ENCODE measurements at places on chromosomes 13 and 19.

DNA sequence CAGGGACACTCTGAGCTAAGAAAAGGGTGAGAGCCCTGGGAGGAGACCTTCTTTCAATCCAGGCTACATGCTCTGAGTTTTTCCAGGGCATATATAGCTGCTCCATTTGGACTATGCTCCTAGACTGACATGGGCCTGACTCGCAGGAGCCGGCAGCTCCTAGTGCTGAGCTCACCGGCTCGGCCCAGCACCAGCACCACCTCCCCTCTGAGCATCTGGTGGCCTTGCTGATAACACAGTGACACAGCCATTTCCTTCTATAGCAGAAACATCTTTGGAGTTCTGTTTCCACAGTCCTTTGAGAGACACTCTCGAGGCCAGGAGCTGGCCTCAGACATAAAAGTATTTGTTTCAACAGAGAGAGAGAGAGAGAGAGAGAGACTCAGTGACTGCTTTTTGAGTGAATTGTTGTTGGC is 184.9 kb downstream of the TM9SF2 start:
- DNase-seq: no peak

DNA sequence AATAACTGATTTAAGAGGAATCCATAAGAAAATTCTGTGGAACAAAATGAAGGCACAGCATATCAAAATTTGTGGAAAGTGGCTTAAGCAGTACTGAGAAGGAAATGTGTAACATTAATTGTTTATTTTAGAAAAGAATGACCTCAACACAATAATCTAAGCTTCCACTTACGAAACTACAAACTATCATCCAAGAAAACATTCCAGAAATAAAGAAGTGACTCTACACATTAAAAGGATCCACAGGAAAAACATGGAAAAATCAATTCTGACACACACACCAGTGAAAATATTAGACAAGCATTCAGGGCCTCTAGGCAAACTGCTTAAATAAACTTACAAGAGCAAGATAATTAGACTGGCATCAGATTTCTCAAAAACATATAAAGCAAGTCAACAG is 14.0 kb downstream of the EXOSC8 start:
- no peak for DNase-seq

GRCh38 chr19:16296713-16297112 is 27.9 kb upstream of the KLF2 start:
- DNase-seq: peak; percentile 55

DNA sequence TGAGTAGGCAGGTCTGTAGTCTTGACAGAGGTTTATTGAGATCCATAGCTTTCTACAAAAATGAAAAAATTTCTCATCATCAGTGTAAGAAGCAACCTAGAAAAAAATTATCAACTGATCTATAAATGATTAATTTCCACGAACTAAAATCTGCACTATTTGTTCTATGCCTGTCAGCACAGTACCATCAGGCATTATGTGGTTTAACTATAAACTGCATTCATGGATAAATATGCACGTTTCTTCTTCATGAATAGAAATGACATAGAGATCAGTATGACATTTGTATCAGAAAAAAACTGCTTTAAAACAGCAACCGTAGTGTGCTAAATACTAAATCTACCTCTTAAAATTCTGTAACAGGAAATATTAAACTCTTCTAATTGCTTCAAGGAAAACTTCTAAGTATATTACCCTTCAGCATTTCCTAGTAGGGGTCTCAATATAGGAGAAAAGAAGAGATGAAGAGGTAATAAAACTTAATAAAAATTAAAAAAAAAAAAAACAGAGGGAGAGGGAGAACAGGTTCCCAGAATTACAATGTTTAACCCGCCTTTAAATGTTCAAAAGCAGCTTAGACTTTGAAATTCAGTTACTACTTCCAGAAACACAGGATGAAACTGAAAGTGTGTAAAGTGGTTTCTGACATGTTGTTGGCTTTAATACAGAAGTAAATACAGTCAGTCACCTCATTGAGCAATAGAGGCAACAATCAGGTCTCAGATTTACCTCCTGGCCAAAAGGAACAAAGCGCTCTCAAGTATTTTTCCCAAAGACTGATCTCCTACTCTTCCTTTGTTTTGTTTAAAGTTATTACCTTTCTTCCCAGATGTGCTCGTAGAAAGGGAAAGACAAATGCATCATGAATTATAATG is 144.4 kb downstream of the DIAPH3 start:
- DNase-seq: peak; percentile 10

DNA sequence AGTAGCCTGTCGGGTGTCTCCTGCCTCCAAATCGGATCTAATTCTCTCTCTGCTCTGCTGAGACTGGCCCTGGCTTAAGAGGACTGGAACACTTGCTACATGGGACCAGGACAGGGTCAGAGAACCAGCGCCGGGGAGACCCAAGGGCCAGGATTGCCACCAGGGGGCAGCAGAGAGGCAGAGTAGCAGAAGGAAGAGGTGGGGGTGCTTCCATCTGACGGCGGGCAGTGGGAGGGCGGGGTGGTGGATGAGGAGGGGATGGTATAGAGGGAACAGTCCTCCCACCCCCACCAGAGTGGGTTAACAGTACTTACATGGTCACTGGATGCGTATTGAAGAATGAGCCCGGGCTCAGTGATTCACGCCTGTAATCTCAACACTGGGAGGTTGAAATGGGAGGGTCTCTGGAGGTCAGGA is 11.9 kb downstream of the SELENOW start:
- peak; percentile 61 for DNase-seq

GRCh38 chr13:47230155-47230554 is 333.3 kb upstream of the HTR2A start:
- no peak for DNase-seq
